KG1 (cell line): ENCODE measurements at places on chromosomes 4 and X.

GRCh38 chr4:24836661-24837242, 41.4 kb downstream of the SOD3 start:
- DNase-seq, result no peak

DNA sequence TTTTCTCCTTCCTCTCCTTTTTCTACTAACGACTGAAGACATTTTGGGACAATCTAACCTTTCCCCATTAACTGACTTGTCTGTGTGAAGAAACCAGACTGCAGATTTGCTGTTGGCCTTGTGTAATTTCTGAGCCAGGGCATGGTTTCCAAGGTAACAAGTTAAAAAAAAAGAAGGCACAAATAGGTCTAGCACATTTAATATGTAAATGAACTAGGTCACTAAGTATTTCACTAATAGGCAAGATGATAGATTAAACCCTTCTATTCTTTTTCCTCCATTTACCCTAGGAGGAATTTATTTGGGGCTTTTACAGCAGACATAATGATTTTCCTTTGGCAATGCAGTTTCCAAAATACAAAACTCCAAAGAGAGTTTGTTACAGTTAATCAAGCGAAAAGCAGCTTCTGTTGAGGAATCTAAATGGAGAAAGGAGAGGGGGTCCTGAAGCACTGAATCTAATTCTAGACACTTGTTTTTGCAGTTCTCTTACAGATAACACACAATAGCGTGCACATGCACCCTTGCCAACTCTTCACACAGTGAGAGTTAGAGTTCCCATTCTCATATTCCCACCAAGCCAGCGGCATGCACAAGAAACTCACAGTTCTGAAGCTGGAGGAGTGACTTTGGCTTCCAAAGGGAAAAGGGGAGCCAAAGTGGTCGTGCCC, 72.0 kb downstream of the TSPAN5 start:
- no peak for DNase-seq

GRCh38 chrX:136210243-136210642, 41.0 kb downstream of the MAP7D3 start:
- no peak for DNase-seq

DNA sequence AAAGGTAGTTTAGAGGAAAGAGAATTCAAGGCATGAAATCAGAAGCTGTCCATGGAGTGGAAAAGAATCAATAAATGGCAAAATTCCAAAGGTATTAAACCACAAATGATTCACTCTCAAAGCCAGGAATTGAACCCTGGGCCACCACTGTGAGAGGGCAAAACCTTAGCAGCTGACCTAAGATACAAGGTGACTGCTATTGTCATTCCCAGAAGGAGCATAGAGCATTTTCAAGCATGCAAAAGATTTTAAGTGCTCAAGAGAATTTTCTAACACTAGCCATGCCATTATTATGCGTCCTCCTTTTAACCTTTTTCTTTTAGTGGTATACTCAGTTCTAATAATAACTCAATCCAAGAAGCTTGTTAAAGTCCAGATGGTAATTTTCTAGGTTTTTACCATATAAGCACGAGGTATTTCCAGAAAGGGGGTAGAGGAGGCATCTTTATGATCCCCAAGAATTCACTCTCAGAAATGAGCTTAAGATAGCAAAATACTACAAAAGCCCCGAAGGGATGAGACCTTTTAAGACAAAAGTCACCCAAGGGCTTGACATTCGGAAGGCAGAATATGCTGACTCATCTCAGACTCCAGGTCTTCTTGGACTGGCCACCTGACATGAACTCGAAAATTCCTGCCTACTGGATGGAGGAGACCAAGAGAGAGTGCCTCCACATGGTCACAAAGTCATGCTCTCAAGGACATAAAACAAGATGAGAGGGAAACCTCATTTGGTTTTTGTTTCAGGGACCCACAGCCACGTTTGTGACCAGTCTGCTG, 13.8 kb upstream of the PAGE5 start:
- DNase-seq, result no peak

- DNase-seq, result no peak
Measured at GRCh38 chr4:147591106-147591505, 26.1 kb upstream of the TMEM184C start.

DNA sequence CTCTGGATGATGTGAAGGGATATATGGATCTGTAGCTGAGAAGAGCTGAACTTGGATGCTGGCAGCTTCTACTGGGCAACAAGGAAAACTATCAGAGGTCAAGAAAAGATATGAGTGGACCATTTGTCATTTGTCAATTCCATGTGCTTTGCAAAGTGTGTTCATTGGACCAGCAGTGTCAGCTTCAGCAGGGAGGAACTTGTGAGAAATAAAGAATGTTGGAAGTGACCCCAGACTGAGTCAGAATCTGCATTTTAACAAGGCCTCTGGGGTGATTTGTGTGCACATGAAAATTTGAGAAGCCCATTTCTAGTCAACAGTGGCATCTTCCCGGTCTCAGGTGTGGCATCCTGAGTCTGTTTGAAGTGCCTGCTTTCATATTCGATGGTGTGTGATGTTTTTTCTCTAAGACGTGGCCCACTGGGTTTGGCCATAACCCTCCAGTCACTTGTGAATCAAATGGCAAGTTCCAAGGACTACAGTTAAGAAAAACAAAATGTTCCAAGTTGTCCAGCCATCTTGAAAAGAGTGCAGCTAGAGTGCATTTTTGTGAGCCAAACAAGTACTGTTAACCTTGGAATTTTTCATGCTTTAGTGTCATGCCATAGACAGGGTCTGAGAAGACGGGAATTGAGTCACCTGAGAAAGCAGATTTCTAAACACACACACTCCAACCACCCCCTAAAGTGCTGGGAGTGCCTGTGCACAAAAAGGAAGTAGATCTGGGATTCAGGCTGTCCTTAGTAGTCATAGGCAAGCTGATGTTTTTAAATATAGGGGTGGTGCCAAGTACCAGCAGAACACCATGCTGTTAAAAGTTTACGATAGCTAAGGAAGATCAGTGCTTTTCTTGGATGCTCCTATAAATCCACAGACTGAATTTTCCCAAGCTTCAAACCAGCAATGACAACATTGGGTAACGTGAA, 26.4 kb downstream of the GPM6B start:
- DNase-seq, result no peak

GRCh38 chr4:182655340-182655739, 261.8 kb downstream of the DCTD start:
- DNase-seq, result no peak

- DNase-seq, result no peak
Measured at GRCh38 chrX:74338852-74339251, 34.9 kb downstream of the ZCCHC13 start.

- DNase-seq, result no peak
Measured at GRCh38 chr4:27886120-27886519, 1025.5 kb downstream of the STIM2 start.

GRCh38 chr4:30825008-30825770, 105.0 kb downstream of the PCDH7 start:
- no peak for DNase-seq

DNA sequence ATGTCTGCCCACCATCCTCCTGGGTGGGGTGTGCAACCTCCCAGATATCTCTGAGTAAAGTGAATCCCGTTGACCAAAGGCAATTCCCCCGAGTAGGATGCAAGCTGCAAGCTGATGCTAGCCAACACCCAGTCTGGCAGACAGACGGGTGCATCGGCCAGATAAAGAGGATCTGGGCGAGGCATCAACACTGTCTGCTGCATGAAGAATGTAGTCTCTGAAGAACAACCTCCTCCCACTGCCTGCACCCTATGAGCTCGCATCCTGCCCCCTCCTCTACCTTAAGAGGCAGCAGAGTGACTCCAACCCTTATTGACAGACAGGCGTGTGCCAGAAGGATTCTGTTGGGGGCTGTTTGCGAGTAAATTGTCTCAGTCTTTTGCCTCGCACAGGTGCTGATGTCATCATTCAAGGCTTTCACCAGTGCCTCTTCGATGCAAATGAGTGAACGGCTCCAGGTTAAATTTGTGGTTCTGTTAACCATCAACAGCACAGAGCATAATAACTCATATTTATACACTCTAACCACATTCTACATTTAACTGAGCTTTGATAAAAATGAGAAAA, 546.9 kb downstream of the BCOR start:
- DNase-seq, result no peak

GRCh38 chr4:41839916-41840854, 91.7 kb upstream of the PHOX2B start:
- DNase-seq, result no peak

DNA sequence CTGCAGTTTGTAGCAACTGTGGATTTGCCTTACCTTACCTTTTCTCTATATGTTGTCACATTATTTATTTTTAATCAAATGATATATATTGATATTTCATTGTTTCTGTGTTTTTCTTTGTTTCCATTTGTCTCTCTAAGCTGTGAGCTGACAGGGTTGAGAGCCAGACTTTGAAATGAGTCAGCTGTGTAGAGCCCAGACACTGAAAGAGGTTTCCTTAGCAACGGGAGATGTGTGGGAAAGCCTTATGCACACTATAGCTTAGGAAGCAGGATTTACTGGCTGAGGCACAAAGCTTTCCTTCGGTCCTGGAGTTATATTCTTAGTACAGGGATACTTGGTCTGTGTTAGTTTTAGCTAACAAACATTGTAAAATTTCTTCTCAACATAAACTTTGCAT, 192.2 kb downstream of the FGF13 start:
- DNase-seq, result no peak

DNA sequence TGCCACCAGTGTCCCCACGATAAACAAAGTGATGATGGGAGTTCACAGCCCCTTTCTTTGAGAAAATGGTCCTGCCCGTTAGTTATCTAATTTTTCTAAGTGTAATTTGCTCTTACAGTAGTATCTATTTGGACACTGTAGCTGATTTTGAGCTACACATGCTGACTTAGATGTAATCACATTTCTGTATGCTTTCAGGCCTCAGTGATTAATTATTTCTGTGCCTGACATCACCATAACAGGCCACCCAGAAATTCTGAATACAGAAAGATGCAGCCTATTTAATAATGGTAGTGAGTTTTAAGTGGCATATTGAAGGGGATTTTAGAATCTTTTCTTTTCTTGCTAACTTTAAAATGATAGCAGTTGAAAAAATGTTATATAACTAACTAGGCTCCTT, 147.6 kb upstream of the ANXA10 start:
- DNase-seq, result no peak

DNA sequence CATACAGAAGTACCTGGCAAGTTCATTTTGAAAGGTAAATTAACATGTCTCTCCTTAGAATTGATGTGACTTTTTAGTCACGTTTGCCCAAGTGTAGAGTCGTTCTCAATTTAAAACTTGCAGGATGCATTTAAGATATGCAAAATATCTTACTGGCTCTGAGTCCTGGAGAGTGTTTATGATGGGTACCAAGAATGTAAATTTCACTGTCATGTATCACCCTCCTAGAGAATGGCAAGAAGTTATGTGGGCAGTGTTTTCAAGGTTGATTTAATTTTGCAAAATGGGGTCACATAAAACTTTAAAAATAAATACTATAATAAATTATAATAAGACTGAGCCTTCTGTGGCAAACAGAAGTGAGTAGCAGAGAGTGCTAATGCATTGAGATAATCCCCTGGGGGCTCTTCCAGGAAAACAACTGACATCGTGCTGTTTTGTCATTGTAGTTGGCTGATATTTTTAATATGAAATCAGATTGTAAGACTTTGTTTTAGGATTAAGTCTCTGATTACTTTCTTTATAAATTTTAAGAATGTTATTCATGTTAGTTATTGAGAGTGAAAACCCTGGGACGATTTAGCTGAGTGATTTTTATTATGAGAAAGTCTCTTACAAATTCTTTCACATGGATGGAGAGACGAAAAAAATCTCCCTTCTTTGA, 103.0 kb downstream of the AFF1 start:
- DNase-seq, result no peak

- no peak for DNase-seq
Measured at GRCh38 chr4:15479089-15479912, 9.6 kb downstream of the CC2D2A start.

GRCh38 chr4:169619958-169620879, at the start of gene CLCN3:
TSS of gene CLCN3 (plus strand) at chr4:169620578. CDS start at chr4:169635929, 15,351 bp downstream.
- peak; percentile 66 for DNase-seq

- no peak for DNase-seq
Measured at GRCh38 chrX:619812-620531, 10.6 kb upstream of the SHOX start.

DNA sequence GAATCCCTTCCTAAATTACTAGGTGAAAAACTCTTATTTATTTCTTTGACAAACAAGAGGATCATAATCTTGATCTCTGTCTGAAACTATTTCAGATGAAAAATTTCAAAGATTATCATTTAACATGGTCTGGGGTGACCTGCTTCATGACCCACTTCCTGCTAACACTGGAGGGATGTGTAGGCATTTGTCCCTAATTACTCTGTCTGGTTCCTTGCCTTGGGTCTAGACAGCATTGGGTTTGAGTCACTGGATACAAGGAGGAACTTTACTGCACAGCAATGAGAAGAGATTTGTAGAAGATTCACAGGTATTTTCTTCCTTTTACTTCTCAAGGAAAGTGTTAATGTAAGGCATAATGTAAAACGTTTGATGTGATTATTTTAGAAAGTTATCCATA, 67.9 kb downstream of the LEF1 start:
- DNase-seq, result no peak

DNA sequence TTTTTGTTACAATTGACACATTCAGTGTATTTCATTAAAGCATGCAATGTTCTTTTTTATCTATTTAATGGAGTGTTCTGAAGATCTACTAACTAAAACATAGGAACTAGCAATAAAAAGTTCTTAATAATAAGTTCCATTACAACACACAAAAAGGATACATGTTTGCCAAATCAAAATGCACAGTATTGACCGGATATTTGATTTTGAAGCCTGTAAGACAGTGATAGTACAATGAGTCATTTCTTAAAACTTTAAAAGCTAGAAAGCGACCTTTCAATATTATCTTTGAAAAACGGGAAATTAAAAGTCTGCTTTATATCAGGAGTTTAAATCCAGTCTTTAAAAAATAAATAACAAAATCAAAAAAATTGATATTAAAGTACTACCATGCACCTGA, 2.4 kb upstream of the PRDM5 start:
- DNase-seq, result no peak

GRCh38 chr4:180336494-180337090, 1906.6 kb upstream of the TENM3 start:
- DNase-seq, result no peak

GRCh38 chrX:146831994-146832393, 17.4 kb upstream of the CXorf51A start:
- DNase-seq, result no peak

GRCh38 chrX:114619874-114620273, 36.0 kb downstream of the HTR2C start:
- no peak for DNase-seq

GRCh38 chr4:189597341-189597740, 343.3 kb upstream of the FRG1 start:
- DNase-seq, result no peak

GRCh38 chr4:29278585-29278984, 1441.6 kb upstream of the PCDH7 start:
- no peak for DNase-seq

DNA sequence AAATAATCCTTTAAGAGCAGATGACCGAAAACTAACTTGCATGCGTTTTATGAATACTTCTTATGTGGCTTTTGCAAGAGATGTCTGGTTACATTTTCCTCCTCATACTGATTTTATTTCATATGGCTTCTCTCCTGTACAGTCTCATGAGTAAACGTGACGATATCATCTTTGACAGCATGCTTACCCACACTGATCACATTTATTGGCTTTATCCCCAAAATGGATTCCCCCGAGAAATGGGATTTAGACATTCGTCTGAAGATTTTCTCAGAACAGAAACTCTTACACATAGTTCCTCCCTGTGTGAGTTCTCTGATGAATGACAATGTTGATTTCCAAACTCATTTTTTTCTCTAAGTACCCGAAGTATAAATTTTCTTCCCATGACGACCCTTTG, 939.7 kb upstream of the LCORL start:
- no peak for DNase-seq
